ENCODE measurements at places on chromosomes 6 and 20.

GRCh38 chr20:62437927-62438326 lies 10.6 kb upstream of the RBBP8NL start:
- DNase-seq: no peak

- DNase-seq: no peak
These were observed 262.0 kb downstream of the MAFB start for GRCh38 chr20:40427026-40427425.

GRCh38 chr6:153980171-153980570 lies 58.9 kb upstream of the OPRM1 start:
- DNase-seq: no peak

- DNase-seq: no peak
These were observed 36.4 kb upstream of the APCDD1L start for GRCh38 chr20:58551631-58552030.

- no peak for DNase-seq
These were observed 108.0 kb upstream of the FOXO3 start for GRCh38 chr6:108452711-108453195.

All from AML-193 (cell line).